ENCODE measurements at places on chromosomes 2 and 18. TPM values are rescaled to one million over a fixed set of nuclear protein-coding genes. Genes with fewer than 3 reads are reported as not detected.

GRCh38 chr2:60964651-60965498 lies 52.6 kb upstream of the PEX13 start:
- DNase-seq, result peak; percentile 54

GRCh38 chr2:224722250-224722649 lies 6.1 kb upstream of the CCDC195 start:
- DNase-seq, result no peak

The ZDBF2 gene
- 8.2 TPM for total RNA-seq

- peak; percentile 5 for DNase-seq
Measured at GRCh38 chr2:39728941-39729351, 50.1 kb downstream of the THUMPD2 start.

- no peak for DNase-seq
Measured at GRCh38 chr2:109196081-109196875, 67.3 kb downstream of the SH3RF3 start.

The NPPC gene
- total RNA-seq, result not detected

The NEU2 gene
- total RNA-seq, result not detected

DNA sequence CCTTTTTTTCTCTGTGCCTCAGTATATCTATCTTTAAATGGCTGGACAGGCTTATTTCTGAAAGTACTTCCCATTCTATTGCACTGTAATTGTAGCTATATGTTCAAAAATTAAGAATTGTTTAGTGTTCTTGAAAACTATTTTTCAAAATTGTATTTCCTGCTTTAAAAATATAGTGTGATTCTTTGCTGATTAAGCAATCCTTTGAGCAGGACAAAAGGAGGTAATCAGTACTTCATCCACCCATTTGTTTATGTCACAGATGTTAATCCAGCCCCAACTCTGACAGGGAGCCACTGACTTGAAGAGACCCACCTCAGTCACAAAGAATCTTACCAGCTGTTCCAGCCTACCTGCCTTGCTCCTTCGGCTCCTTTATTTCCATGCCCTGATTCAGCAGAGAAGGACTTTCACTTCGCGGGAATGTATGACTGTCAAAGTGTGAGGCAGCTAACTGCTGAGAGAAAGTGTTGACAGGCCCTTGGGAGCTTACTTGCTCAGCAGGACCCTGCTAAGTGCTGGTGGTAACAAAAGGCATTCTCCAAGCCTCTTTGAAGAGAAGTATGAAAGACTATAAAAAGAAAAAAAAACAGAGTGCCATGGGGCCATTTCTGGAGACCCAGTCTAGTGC lies 393.3 kb upstream of the CYRIA start:
- no peak for DNase-seq

DNA sequence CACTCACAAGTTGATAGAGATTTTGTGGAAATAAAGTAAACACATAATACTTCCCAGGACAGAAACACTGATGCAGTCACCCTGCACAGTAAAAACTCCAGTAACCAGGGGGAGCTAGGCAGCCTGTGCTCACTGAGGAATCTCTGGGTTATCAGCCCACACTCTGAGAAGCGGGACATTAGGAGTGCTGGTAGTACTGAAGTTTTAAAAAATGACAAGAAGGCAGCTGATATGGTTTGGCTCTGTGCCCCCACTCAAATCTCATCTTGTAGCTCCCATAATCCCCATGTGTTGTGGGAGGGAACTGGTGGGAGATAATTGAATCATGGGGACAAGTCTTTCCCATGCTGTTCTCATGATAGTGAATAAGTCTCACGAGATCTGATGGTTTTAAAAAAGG lies 31.4 kb downstream of the KCTD1 start:
- DNase-seq, result no peak

GRCh38 chr2:239964399-239965185 lies 60.5 kb downstream of the NDUFA10 start:
- no peak for DNase-seq

DNA sequence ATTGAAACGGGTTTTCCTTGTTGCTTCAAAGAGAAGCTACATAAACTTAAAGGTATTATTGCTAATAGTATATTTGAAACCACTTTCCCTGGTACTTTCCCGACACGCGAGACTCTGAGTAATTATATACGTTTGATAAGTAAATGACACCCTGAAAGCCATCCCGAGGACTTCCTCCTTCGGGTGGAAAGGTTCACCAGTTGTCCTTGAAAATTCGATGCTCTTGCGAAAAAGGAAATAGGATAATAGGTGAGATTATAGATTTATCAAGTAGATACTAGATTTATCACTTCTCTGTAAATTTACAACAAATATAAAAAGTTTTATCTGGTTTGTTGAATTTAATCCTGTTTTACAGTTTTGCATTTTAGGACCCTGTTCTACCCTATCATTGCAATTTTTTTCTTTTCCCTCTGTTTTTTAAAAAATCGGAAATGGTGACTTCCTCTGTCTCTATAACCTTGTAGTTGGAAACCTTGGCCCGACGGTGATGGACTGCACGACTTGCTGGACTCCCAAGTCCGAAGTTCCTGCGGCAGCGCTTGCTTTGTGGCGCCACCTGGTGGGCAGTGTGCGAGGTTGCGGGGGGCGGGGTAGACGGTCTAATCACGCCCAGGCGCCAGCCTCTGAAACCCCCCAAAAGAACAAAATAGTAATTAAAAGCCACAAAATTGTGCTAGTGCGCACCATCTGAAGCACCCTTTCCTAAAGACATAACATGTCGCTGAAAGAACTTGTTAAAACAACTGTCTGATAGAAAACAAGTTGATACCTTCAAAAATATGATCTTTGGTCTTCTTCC lies 972 bp upstream of the DLX2 start:
- peak; percentile 87 for DNase-seq

DNA sequence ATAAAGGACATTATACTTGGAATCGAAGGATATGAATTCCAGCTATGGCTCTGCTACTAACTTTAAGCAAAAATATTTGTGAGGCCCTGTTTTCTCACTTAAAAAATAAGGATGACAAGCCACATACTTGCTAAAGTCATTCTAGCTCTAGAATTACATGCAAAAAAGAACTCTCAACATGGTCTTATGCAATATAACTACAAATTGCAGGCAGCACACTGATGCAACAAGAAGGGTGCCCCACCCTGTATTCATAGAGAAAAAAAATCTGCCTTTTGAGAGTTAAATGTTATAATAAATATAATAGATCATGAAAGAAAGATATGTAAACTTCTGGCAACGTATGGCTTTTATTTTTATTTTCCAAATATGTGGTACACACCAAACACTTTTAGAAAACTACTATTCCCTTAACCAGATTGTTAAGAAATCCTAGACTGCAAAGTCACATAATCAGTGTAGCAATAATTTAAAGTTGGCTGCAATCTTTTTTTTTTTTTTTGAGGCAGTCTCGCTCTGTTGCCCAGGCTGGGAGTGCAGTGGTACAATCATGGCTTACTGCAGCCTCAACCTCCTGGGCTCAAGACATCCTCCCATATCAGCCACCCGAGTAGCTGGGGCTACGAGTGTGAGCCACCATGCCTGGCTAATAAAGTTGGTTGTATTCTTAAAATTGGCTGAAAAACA lies 40.2 kb upstream of the WDSUB1 start:
- no peak for DNase-seq

The CD8A gene
- under 0.01 TPM for total RNA-seq

The TOGARAM2 gene
- 0.13 TPM for total RNA-seq

GRCh38 chr2:106161938-106162820 lies 31.9 kb downstream of the UXS1 start:
- DNase-seq, result no peak

The ZBTB7C gene
- total RNA-seq, result under 0.01 TPM

Measured in dermis microvascular lymphatic vessel endothelial cell (primary cell).